Sigmoid colon (tissue), 7 donors: ENCODE measurements at places on chromosomes 1 and 21.

DNA sequence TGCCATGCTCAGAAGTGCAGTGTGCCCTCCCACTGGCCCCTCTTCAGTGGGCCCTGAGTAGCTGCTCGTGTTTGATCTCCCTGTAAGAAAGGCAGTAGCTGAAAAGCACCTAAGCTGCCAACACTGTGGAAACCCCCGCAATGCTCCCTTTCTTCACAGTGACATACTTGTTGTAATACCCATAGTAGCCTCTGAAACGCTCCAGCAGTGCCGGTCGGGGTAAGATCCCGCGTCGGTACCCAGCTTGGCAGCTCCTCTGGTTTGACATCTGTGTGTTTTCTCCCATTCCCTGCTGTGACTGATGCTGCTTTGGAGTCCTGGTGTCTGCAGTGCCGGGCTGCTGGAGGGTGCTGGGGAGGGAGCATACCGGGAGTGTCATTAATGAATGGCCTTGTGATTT, 3.6 kb downstream of the CHAF1B start:
- H3K4me1 ChIP-seq: no peaks in the 10 kb centered on the region
- H3K36me3 ChIP-seq: no peaks in the 10 kb centered on the region
- no peak overlapping the region for H3K27ac ChIP-seq
- no peak overlapping the region for H3K4me3 ChIP-seq
- DNase-seq: no peak

DNA sequence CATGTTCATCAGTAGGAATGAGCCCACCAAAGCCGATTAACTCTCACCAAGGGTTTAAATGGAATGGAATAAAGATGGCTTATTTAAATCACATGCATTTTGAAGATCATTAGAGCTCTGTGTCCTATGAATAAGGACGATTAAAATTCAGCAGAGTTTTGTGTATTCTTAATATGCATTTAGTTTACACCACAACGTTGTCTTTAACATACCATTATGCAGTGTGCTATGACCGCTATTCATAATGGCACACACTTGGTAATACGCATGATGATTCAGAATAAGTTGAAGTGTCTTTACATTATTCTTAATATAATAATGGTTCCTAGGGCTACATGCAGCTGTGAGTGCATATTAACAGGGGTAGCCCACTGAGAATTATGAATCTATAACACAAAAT, 190.7 kb downstream of the PTBP2 start:
- H3K27ac ChIP-seq: no peak overlapping the region
- peaks cover 6% of the 10 kb centered on the region for H3K4me1 ChIP-seq
- H3K27me3 ChIP-seq: no peaks in the 10 kb centered on the region
- no peak for DNase-seq
- no peaks in the 10 kb centered on the region for H3K36me3 ChIP-seq

DNA sequence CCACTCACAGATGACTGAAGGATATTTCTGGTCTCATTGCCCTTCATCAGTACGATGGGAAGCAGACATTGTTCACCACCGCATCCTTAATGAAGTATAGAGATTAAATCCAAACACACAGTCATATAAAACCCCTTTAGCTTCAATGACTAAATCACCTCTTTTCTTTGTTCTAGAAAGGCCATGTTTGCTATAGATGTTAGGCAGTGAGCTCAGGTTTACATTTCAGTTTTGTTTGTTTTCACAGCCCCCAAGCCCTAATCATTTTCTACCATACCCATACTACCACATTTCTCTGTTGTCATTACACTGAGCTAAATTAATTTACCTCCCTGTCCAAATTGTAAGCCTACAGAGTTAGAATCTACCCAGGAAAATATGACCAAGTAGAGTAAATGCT, 385.1 kb downstream of the NTNG1 start:
- no peaks in the 10 kb centered on the region for H3K27me3 ChIP-seq
- H3K4me3 ChIP-seq: no peak overlapping the region
- DNase-seq: no peak

GRCh38 chr1:189434461-189434860, 1043.2 kb downstream of the BRINP3 start:
- no peak overlapping the region for H3K4me3 ChIP-seq
- no peaks in the 10 kb centered on the region for H3K36me3 ChIP-seq
- no peaks in the 10 kb centered on the region for H3K4me1 ChIP-seq

DNA sequence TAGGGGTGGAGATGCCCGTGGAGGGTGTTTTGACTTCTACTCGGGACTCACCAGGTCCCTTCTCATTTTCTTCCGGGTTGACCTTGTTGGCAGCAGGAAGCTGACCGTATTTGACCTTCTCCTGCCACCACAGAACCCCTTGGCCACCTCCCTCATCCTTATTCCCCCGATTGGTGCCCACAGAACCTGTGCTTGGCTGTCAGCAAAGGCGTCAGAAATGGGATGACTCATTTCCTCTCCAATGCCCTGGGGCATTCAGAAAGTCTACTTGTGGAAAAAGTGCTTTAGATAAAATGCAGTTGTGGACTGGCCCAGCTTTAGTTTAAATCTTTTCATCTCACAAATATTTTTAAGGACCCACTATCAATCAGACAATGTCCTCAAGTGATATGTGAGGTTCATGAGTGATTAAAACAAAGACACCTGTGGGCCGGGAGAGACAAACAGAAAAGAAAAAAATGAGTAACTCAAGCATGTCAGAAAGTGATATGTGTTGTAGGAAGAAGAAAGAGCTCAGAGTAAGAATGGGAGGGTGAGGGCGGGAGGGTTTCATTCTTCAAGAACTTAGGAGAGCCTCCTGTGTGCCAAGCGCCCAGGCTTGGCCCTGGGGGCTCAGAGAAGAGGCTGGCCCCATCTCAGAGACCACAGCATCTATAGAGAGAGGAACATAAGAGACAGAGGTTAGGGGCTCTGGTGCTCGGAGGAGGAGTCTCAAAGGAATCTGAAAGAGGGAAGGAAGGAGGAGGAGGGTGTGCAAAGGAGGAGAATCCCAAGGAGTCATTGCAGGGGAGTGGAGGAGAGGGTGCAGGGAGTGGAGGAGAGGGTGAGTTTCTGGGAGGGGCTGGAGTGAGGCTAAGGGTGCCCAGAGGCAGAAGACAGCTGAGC, 221.6 kb upstream of the VAMP3 start:
- H3K4me3 ChIP-seq: no peak overlapping the region
- no peaks in the 10 kb centered on the region for H3K4me1 ChIP-seq
- H3K36me3 ChIP-seq: no peaks in the 10 kb centered on the region
- H3K27me3 ChIP-seq: no peaks in the 10 kb centered on the region
- no peak overlapping the region for H3K27ac ChIP-seq
- no peak for DNase-seq
